ENCODE measurements at places on chromosomes 6 and 20. TPM values are rescaled to one million over a fixed set of nuclear protein-coding genes. Genes with fewer than 3 reads are reported as not detected.
A peak's percentile ranks its signal among the peaks of the same experiment; 100 is the strongest.

C20orf141 gene
- total RNA-seq, result not detected

DNA sequence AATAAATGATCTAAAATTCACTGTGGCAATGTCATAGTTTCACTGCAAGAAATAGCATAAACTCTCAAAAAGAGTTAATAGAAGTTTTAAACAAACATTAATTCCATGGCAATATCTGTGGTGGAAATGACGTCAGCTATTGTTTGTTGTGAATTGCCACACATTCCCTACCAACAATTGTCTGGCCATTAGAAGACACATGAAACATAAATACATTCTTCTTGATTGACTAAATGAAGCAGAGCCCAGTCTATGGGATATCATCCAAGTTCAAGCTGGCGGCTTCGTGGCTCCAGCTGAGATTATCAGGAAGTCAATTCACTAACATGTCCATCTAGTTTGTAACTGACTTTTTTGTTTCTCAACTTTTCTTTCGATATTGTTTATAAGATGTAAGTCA is 369.0 kb downstream of the ARHGAP18 start:
- DNase-seq, result no peak
- no peaks in the 10 kb centered on the region for H3K4me1 ChIP-seq
- H3K36me3 ChIP-seq, result no peaks in the 10 kb centered on the region

DNA sequence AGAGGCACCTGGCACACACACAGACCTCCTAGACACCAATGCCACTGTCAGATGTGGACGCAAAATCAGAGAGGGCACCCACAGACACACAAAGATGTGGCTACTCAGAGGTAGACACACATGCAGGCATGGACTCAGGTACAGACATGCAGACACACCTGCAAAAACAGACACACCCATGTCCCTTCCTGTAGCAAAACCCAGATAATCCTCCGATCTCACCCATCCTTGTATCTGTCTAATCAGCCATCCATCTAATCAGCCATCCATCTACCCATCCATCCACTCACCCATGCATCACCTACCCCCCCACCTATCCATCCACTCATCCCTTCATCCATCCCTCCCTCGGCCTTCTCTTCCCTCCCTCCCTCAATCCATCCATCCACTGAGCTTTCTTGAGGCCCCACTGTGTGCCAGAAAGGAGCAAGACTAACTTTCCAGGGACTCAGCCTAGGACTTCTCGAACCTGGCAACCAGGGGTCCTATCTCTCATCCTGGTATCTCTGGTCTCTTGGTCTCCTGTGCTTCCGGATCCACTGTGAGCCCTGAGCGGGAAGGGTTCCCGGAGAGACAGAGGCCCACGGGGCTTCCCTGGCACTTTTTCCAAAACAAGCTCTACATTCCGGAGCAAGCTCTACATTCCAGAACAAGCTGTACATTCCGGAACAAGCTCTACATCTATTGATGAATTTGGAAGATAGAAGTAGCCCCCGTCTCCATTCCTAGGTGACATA is 1.1 kb upstream of the TGM2 start:
- no peak overlapping the region for H3K4me3 ChIP-seq
- H3K27ac ChIP-seq, result no peak overlapping the region
- H3K4me1 ChIP-seq, result no peaks in the 10 kb centered on the region
- H3K27me3 ChIP-seq, result no peaks in the 10 kb centered on the region

DNA sequence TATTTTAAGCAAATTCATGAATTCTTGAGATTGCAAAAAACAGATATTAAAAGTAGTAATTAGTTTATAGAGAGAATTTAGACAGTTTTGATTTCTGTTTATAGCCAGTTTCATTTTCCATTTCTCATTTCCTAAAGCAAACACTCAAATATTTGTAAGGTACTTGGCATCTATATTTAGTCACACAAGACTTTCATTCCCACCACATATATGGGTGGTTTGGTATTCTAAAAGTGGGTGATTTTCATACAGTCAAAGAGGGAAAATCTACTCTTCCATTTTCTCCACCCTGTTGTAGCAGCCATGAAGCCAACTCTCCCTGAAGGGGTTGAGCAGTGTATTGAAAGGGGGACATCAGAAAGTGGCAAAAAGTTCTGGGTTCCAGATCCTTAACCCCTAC is 181.1 kb upstream of the SUPT3H start:
- no peaks in the 10 kb centered on the region for H3K36me3 ChIP-seq
- no peaks in the 10 kb centered on the region for H3K27me3 ChIP-seq
- no peak for DNase-seq
- H3K27ac ChIP-seq, result no peak overlapping the region
- no peak overlapping the region for H3K4me3 ChIP-seq

- no peak for DNase-seq
- H3K27ac ChIP-seq, result no peak overlapping the region
- no peak overlapping the region for H3K4me3 ChIP-seq
These were observed 356.2 kb downstream of the GJA1 start for GRCh38 chr6:121791396-121792315.

SAMD5 gene
- total RNA-seq, result 9.2 TPM

PPP1R16B gene
- total RNA-seq, result 29.4 TPM

COL11A2 gene
- total RNA-seq, result 0.85 TPM

DNA sequence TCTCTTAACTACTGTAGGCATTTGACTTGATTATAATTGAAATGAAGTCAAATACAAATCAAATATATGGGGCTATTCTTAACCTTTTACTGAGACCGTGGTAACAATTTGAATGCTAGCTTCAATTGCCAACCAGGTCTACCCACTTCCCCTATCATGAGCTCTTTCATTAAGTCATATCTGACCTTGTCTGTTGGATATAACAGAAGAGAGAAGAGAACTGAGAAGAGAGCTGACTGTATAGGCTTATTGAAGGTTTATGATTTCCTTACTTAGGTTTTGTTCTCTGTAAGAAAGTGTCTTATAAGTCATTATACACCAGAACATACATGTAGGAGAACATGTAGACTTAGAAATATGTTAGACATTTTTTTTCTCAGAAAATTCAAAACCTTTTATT is 549.4 kb downstream of the COL12A1 start:
- no peaks in the 10 kb centered on the region for H3K36me3 ChIP-seq
- H3K4me1 ChIP-seq, result no peaks in the 10 kb centered on the region
- H3K27ac ChIP-seq, result no peak overlapping the region
- DNase-seq, result no peak
- H3K27me3 ChIP-seq, result no peaks in the 10 kb centered on the region

- no peak overlapping the region for H3K27ac ChIP-seq
- no peaks in the 10 kb centered on the region for H3K4me1 ChIP-seq
- no peak for DNase-seq
- no peaks in the 10 kb centered on the region for H3K27me3 ChIP-seq
- H3K4me3 ChIP-seq, result no peak overlapping the region
These were observed 786.5 kb upstream of the CITED2 start for GRCh38 chr6:140160909-140161308.

FNDC1 gene
- total RNA-seq, result 1.3 TPM

TP53TG5 gene
- not detected for total RNA-seq

DNA sequence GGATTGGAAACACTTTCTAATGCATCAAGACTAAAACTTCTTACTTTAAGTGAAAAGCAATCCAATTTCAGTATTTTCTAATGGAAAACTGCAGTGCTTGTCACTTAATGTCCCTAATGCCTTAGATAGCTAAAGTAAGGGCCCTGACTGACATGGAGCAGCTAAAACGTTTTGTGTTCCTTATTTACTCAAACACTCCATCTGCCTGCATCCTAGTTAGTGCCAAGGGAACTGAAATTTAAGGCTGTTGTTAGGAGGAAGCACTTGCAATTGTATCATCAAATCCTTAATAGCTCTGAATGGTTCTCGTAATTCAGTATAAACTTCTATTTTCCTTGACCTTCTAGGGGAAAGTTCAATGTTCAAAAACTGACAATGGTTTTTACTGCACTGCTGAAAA is 127.4 kb downstream of the GJA10 start:
- no peaks in the 10 kb centered on the region for H3K36me3 ChIP-seq
- H3K4me1 ChIP-seq, result no peaks in the 10 kb centered on the region
- no peaks in the 10 kb centered on the region for H3K27me3 ChIP-seq

TRIM10 gene
- 0.79 TPM for total RNA-seq

DNA sequence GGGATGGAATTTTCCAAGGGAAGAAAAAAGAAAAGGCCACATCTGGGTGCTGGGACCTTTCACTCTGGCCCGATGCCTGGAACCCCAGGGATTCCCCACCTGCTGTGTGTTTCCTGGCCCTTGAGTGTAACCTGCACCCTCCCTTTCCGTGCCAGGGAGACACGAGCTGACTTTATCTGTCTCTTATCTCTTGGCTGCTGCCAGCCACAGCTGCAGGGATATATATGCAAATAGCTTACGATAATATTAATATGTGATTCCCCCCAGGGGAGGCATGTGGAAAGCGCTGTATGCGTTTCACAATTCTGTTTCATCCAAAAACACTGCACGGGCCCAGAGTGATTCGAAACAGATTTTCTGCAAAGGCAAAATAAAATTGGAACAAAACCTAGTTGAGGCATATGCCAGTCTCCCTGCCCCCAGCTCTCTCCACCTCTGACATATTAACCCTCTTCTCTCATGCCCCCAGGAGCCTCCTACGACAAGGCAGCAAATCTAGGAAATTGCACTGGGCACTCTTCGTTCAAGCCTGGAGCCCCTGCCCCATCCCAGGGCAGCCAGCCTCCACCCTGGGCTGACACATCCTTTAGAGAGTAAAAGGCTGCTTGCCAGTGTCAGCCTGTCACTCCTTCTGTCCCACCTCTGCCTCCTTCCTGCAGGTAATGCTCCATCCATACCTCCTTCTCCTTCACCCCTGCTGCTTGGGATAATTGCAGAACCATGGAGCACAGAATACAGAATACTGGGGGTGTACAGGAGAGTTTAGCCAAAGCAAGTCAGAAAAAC is 1.3 kb downstream of the RIPOR3 start:
- no peaks in the 10 kb centered on the region for H3K4me1 ChIP-seq
- H3K4me3 ChIP-seq, result peak overlapping the region; percentile 56
- peak overlapping the region; percentile 76 for H3K27ac ChIP-seq
- no peaks in the 10 kb centered on the region for H3K27me3 ChIP-seq
- H3K36me3 ChIP-seq, result no peaks in the 10 kb centered on the region

DNA sequence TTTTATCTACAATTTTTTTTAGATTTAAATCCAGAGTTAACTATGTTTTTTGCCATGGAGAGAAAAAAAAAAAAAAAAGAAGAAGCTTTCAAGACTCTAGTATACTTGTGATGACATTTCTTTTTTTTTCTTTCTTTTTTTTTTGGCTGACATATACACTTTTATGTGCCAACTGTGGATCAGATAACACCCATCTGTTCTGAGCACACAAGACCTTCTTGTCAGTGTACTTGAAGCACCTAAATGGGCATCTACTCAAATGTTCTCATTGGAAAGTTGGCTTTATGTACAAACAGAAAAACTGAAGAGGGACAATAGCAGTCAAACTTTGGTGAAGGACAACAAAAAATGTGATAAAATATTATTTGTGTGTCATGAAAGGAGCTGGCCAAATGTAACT is 904.5 kb downstream of the GRIK2 start:
- H3K36me3 ChIP-seq, result no peaks in the 10 kb centered on the region
- H3K27ac ChIP-seq, result no peak overlapping the region
- H3K4me1 ChIP-seq, result no peaks in the 10 kb centered on the region
- DNase-seq, result no peak
- H3K27me3 ChIP-seq, result no peaks in the 10 kb centered on the region

- peak; percentile 52 for DNase-seq
- no peaks in the 10 kb centered on the region for H3K27me3 ChIP-seq
- no peak overlapping the region for H3K27ac ChIP-seq
These were observed 4.2 kb downstream of the AKIRIN2 start for GRCh38 chr6:87697581-87698546.

MEI4 gene
- total RNA-seq, result 1.2 TPM

DNA sequence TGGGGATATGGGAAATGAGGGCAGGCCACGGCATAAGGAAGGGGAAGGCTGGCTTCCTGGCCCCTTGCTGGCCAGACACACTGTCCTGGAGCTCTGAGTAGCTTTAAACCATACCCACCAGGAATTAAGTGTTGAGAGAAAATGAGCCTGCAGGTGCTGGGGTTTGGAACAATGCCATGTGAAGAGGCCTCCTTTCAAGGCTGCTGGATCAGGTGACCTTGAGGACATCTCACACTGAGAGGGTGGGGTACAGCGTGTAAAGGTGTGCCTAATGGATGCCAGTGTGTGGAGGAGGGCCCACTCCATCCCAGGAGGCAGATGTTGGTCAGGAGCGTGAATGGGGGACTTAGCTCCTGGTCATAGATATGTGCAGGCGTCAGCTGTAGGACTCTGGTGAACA is 74.8 kb upstream of the MLN start:
- H3K4me3 ChIP-seq, result no peak overlapping the region
- DNase-seq, result peak; percentile 31
- no peaks in the 10 kb centered on the region for H3K27me3 ChIP-seq
- H3K36me3 ChIP-seq, result no peaks in the 10 kb centered on the region
- no peak overlapping the region for H3K27ac ChIP-seq

DNA sequence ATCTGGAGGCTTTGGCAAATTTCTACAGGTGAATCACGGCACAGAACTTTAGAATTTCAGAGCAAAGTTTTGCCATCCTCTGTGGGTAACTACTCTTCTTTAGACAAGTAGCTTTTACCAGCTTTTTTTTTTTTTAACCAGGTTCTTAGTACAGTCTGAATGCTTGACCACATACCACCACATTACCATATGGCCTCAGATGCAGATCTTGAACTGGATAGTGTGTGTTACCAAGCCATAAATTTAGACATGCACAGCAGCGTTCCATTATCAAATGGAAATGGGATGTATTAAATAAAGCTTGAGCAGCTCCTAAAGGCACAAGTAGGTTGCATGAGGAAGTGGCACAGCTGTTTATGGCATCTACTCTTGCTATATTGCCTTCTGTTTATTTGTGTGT is 38.3 kb upstream of the PRSS16 start:
- no peaks in the 10 kb centered on the region for H3K4me1 ChIP-seq
- H3K4me3 ChIP-seq, result no peak overlapping the region
- no peak for DNase-seq
- no peaks in the 10 kb centered on the region for H3K36me3 ChIP-seq

- no peaks in the 10 kb centered on the region for H3K27me3 ChIP-seq
- H3K4me1 ChIP-seq, result no peaks in the 10 kb centered on the region
- H3K36me3 ChIP-seq, result no peaks in the 10 kb centered on the region
- no peak for DNase-seq
- H3K27ac ChIP-seq, result no peak overlapping the region
These were observed 51.6 kb upstream of the IMPG1 start for GRCh38 chr6:76124018-76124417.

- no peak overlapping the region for H3K27ac ChIP-seq
- no peak overlapping the region for H3K4me3 ChIP-seq
- no peaks in the 10 kb centered on the region for H3K4me1 ChIP-seq
These were observed 25.8 kb downstream of the SYNDIG1 start for GRCh38 chr20:24495266-24495665.

Data from kidney (tissue), 22 donors.